ENCODE measurements at places on chromosomes 4 and X.

- DNase-seq: no peak
Observed at GRCh38 chrX:791479-792034, 161.0 kb downstream of the SHOX start.

DNA sequence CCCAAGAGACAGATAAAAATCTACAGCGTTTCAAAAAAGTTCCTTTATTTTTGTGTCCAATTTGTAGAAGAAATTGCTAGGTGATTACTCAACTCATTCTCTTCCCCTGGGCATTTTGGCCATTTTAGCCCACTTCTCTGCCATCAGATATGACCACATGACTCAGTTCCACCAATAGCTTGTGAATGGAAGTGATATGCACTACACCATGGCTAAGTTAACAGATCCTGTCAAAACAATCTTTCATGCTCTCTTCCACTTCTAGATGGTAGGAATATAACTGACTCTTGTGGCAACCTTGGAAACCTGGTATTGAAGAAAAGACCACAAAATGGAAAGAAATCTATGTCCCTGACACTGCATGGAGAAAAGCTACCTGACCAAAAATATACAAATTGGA, 26.2 kb upstream of the FREM3 start:
- no peak for DNase-seq

DNA sequence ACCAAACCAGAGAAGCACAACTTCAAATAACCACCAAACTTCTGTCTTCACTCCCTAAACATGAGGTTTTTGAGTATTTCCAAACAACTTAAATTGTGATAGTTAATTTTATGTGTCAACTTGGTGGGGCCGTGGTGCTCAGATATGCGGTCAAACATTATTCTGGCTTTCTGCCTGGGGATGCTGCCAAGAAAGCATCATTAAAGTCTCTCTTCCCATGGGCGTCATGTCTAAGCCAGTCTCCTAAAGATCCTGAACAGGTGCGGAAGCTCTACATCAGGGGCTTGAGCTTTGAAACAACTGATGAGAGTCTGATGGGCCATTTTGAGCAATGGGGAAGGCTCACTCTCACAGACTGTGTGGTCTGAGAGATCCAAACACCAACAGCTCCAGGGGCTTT, 24.1 kb upstream of the SOD3 start:
- DNase-seq: no peak

DNA sequence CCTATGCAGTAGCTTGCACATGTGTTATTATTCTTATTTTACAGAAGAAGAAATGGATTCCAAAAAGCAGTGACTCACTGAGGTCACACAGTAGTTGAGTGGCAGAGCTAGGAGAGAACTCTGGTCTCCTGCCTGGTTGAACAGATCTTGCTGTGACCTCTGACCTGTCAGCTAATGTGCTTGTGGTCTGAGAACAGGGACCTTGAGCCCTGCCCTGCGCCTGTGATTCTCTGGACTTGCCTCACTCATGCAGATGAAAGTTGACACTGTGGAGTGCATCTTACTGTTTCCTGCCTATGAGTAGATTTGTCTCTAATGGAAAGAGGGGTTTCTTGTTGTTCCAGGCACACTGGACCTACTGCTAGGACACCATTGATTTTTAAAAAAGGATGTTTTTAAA, 32.3 kb downstream of the ETNPPL start:
- no peak for DNase-seq

- DNase-seq: no peak
Observed at GRCh38 chr4:113873508-113873907, 105.9 kb downstream of the ARSJ start.

- DNase-seq: peak; percentile 43
Observed at GRCh38 chr4:56215901-56216300, 171.4 kb downstream of the AASDH start.

GRCh38 chrX:117957128-117957527, 159.5 kb downstream of the KLHL13 start:
- no peak for DNase-seq

DNA sequence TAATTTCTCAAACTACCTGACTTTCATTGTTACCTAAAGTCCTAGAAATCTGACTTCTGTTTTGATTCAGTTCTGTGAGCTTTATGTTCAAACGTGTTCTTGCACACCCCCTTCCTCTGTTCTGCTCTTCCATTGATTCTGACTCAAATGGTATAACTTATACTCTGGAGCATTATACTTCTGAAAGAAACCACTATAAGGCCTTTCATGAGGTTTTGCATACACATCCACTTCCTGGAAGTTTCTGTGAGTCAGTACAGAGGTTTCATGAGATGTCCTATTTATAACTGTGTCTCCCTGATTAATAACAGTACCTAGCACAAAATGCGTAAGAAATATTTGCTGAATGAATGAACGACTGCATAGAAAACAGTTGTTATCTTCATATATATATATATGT, 540.2 kb upstream of the CT83 start:
- DNase-seq: no peak

DNA sequence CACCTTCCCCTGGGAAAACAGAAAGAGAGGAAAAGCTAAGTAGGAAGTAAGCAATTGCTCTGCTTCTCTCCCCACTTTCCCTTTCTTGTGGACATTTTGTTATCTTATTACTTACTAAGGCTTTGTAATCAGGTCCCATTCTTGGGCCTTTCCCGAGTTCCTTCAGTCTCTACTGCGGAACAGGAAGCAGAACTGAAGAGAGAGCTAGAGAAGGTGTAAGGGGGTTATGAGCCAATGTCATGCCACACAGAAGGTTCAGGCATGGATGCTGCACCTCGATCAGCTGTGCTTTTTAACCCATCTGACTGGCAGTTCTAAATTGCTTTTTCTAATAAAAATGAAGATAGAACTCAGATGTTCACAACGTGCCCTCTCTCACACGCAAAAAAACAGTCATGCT, 83.6 kb downstream of the MID1 start:
- no peak for DNase-seq

DNA sequence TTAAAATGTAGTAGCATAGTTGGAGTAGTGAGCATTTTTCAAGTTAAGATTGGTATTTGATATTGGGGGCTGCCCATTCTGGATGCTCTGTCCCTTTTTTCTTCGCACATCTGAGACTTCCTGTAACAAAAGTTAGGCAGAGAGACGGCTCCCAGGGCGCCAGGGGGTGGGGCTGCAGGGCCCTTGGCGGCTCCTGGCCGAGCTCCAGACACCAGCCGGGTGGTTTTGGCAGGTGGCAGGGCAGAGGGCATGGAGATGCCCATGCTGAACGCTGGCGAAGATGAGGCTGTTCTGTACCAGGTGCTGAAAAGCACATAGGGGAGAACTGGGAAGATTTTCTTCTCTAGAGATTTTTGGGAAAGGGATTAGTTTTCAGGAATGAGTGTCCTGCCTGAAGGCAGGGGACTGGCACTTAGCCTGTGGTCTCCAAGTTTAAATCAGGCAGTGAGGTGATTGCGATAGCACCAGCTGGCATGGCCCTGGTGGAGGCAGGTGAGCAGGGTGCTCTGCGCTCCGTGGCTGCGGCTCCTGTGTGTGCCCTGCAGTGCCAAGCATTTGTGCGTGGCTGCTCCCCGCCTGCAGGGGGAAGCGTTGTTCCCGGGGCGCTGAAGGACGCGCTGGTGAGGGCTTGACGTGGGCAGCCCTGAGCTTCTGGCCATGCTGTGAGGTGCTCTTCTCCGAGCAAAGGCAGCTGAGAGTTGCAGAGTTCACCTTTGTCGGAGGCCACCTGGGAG, 23.6 kb upstream of the HGFAC start:
- DNase-seq: no peak

DNA sequence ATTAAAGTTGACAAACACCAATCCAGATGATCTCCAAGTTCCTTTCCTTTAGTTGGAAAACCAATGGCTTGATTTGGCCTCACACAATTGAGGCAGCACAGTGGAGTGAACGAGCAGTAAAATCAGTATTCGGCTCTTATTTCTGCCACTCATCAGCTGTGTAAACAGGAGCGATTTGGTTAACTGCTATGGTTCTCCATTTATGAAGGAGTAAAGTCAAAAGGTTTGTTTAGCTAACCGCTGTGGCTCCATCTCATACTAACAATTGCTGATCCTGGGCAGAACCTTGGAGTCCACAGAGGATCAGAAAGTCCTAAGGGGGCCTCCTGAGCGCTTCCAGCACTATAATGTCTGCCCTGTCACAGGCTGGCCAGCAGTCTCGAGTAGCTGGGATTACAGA, 54.5 kb upstream of the EXOC1L start:
- DNase-seq: no peak

DNA sequence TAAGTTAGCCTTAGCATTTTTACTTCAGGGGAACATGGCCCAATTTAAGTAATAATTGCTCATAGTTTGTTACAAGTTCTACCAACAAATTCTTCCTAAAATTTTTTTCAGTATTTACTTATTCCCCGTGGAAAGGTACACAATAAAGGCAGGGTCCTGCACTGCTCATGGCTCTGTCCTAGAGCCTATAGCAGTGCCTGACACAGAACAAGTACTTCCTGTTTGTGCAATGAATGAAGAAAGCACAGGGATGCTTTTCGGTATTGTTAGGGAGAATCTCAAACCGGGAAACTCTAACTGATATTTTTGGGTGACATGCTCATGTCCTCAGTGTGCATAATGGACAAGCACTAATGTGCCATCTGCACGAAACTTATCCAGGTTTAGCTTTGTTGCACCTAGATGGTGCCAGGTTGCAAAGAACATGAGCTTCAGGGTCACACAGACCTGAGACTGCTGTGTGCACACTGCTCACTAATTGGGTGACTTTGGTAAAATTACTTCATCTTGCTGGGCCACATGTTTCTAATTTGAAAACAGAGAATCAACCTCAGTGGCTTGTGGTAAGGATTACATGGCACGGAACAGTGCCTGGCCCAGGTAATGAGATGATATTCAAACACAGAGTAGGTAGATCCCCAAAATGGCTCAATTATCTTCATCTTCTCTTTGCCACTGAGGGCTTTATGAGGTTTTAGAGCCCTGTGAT, 175.8 kb upstream of the NPY2R start:
- DNase-seq: no peak

GRCh38 chrX:76796311-76796710, 368.8 kb downstream of the MAGEE1 start:
- no peak for DNase-seq

DNA sequence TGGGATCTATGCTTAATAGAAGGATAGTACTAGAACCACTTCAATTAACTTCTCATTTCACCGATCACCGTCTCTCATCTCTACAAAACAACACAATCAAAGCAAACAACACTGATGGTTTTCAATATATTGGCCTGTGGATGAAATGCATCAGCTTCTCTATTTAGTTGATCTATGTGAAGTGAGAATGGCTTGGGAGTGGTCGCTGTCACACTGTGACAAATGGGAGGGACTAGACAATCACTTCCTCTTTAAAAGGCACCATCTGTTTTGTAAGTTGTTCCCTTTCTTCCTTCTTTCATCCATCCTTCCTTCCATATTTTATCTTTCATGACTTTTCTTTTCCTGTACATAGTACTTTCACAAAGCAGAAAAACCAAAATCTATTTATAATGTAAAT, 23.9 kb upstream of the NWD2 start:
- DNase-seq: no peak

DNA sequence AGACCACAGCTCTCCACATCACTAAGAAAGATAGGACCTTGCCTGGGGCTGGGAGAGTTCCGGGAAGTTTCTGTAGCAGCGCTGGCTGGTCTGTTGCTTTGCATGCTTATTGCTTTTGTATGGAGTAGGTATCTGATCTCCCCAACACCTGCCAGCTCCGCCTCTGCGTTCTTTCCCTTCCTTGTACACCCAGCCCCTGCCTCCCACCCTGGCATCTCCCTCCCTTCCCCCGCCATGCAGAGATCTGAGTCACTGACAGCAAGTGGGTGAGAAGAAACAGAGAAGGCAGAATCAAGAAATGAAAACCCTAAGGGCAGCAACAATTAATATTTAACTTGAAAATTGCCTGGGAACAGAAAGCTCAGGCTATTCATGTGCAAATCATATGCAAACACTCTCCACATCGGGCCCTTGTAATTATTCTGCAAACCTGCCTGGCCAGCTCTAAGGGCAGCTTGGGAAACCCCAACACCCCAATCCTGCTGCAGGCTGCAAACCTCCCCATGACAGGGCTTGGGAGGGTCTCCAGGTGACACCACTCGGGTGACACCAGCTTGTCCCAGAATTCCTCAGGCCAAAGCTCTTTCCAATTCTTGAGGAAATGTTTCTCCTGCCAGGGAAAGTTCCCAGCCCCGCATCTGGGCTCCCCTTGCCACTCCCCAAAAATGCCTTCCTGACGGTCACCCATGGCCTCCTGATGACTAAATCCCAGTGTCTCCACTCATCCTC, 257.2 kb downstream of the FBXW7 start:
- peak; percentile 29 for DNase-seq

GRCh38 chr4:73844345-73844744, 7.9 kb downstream of the CXCL6 start:
- DNase-seq: no peak

DNA sequence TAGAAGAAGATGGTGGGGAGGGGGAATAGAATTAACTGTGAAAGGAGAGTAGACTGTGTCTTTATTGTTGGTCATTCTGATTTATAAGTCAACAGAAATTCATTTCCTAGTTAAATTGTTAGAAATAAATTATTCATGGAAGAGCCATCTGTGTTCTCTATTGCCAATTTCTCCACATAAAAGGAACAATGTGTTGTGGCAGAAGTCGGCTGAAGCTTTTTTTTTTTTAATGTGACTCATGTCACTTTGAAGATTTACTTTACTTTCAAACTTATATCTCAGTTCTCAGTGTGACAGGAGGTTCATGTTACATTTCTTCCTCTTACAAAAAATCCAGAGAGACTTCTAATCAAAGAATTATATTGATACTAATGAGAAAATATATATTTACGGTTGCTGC, 60.5 kb downstream of the CPE start:
- DNase-seq: no peak

DNA sequence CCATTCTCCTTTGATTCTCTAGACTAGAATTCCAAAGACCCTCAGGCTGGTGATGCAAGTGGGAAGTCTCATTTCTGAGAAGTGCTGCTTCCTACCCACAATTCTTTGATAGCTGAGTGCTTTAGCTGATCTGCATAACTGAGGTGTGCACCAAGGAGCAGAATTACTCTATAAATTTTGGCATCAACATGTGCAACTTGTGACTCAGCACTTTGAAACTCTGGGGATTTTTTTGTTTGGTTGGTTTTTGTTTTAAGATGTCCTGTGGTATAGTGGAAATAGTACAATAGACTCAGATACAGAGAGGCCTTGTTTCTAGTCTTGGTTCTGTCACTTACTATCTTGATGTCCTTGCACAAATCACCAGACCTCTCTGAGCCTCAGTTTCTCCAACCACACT, 148.4 kb downstream of the AR start:
- no peak for DNase-seq

- no peak for DNase-seq
Observed at GRCh38 chr4:85659610-85660218, 184.8 kb downstream of the ARHGAP24 start.

GRCh38 chr4:74366367-74366911, 1.5 kb downstream of the EREG start:
- no peak for DNase-seq

All from NCI-H1436 (cell line).